T-helper 9 cell (primary cell): ENCODE measurements at places on chromosomes 5 and 9.

DNA sequence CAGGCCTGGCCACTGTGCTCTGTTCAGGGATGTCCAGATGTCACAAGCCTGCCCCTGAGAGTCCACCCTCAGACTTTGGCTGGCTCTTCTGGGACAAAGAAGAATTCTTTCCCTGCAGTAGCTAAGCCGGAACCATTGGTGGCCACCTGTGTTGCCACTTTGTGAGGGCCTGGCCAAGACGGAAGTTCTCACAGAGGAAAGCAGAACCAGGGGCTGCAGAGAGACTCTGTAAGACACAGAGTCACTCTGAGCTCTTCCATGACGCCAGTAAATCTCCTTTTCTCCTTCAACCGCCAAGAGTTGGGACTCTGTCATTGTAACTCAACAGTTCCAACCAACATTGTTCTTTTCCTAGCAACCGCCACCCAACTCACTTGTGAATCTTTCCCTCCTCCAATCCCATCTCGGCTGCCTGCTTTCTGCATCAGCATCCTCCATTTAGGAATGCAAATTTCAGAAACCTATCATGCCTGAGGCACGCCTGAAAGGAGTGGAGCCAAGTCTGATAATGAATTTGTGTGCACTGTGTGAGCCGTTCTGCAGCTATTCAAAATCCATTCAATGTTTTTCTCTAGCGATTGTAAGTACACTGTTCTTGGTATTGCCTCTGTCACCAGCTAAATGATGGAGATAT, 37.8 kb upstream of the ATP6V1G1 start:
- no peak for DNase-seq

- DNase-seq = no peak
These were observed 354.0 kb downstream of the PRR16 start for GRCh38 chr5:120818128-120818527.

DNA sequence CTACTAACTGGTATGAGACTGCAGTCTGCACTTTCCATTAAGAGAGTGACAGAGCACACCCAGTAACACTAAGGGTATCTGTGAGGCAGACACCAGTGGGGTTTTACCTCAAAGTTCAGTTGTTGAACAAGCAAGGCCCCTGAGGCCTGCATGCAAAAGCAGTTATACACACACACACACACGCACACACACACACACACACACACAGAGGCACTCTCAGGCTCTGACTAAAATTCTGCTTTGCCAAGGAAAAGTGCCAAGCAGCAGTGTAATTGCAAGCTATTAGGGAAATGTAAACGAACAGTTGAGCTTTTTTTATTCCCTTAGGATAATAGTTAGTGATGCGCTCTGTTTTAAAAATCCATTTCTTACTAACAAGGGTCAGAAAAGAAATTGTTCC, 377.1 kb downstream of the SPOCK1 start:
- no peak for DNase-seq

DNA sequence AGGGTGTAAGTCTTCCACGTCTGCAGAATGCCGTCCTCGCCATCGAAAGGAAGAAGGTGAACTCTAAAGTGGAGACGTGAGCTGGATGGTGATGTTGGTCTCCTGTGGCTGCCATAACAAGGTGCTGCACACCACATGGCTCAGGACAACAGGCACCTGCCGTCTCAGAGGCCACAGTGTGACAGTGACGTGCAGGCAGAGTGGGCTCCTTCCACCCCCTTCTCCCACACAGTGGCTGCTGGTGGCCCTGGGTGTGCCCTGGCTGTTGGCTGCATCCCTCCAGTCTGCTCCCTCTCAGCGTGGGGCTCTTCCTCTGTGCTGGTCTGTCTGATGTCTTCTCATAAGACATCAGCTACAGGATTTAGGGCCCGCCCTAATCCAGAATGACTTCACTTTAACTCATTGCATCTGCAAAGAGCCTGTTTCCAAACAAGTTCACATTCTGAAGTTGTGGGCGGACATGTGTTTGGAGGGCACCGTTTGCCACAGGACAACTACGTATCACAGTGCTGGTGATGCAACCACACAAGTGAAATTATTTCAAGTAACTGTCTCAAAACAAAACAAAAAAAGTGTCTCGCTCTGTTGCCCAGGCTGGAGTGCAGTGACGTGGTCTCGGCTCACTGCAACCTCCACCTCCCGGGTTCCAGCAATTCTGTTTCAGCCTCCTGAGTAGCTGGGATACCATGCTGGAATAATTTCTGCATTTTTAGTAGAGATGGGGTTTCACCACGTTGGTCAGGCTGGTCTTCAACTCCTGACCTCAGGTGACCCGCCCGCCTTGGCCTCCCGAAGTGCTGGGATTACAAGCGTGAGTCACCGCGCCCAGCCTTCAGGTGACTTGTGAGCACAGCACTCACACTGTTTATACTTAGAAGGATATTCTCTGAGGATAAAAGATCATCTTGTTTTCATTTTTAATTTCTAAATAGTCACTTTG, 31.2 kb upstream of the CLPTM1L start:
- no peak for DNase-seq

GRCh38 chr9:37892063-37892462, 11.9 kb downstream of the SLC25A51 start:
- DNase-seq = no peak

- DNase-seq = no peak
These were observed 48.7 kb upstream of the CEMIP2 start for GRCh38 chr9:71816916-71817451.

DNA sequence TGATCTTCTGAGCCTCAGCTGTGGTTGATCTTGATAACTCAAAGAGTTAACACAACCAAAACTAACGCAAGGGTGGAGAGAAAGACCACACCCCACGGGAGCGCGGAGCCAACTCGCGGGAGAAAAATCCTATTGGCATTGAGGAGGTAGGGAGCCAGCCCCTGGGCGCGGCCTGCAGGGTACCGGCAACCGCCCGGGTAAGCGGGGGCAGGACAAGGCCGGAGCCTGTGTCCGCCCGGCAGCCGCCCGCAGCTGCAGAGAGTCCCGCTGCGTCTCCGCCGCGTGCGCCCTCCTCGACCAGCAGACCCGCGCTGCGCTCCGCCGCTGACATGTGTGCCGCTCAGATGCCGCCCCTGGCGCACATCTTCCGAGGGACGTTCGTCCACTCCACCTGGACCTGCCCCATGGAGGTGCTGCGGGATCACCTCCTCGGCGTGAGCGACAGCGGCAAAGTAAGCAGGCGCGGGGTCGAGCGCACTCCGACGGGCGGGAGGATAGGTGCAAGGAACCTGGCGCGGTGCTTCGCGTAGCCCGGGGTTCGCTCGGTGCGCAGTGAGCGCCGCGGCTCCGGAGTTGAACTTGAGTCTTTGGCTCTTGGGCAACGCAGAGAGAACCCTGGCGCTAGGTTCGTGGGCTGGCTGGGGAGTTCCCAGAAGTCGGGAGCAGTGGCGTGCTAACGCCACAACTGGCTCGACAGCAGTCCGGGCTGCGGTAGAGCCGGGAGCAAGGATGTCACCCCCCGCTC, at the start of gene GDA:
Gene GDA (plus strand): TSS at position 210 of the 745 bp plus-strand sequence. CDS start 120 bp downstream, at position 330.
- DNase-seq = no peak

DNA sequence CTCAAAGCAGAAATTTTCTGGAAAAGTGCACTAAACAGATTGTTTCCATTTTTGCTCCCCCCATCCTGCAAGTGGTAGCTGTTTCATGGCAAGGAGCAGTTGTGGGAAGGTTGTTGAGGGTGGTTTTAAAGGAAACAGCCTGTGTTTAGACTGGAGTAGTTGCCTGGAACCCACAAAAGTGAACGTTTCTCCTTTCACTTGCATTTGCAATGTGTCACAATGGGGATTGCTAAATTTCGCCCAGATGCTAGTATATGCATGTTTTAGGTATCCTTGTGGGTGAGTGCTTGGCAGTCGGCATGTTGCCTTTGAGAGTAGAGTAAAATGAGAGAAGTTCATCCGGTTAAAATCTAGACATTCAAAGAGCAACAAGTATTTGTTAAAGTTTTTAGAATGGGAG, 1099.9 kb upstream of the DMAC1 start:
- no peak for DNase-seq

- no peak for DNase-seq
These were observed 618.1 kb downstream of the SLCO4C1 start for GRCh38 chr5:101677961-101678360.

GRCh38 chr5:171850324-171850947, 64.8 kb downstream of the SMIM23 start:
- DNase-seq = no peak

- no peak for DNase-seq
These were observed 61.0 kb upstream of the RAD23B start for GRCh38 chr9:107222020-107222522.

DNA sequence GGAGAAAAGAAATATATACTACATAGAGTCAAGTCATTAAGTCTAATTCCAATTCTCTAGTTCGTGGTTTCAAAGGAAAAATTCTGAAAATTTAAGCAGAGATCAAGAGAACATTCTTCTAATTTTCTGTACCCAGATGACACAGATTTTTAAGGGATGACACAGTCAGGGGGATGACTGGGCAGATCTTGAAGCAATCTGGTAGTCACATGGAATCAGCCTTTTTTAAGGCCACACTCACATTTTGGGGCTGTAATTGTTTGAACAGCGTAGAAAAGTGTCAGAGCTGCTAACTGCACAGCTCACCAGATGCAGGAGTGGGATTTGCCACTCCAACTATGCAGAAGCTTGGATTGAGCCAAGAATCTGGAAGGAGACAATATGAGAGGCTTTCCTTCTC, 20.4 kb downstream of the PDE4D start:
- no peak for DNase-seq

- no peak for DNase-seq
These were observed 236.2 kb downstream of the SAXO1 start for GRCh38 chr9:18796696-18797270.

GRCh38 chr9:36169708-36170107, 520 bp downstream of the CCIN start:
- DNase-seq = no peak
